ENCODE measurements at places on chromosomes 6 and 20.

DNA sequence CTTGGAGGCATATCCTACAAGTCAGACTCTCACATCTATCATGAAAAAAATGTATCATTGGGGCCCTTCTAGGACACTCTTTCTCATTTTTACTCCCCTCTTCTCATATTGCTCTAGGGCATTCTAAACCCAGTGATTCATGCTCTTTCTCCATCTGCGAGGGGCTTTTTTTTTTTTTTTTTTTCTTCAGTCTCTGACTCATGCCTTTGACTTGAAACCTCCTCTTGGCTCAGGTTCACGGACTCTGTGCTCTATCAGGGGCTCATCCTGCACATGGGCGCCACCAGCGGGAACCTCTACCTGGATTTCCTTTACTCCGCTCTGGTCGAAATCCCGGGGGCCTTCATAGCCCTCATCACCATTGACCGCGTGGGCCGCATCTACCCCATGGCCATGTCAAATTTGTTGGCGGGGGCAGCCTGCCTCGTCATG, 17.8 kb downstream of the SLC22A1 start:
- DNase-seq, result no peak

DNA sequence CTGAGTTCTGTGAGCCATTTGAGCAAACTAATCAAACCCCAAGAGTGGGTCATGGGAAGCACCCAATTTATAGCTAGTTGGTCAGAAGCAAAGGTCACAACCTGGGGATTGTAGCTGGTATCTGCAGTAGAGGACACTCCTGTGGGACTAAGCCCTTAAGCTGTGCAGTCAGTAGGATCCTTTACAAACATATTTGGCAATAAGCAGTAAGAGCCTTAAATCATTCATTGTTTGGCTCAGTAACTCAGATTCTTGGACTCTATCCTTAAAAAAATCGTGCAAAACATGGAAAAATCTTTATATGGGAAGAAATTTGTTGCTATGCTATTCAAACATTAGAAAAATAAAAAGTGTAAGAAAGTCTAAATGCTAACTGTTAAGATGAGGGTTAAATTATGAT, 29.9 kb downstream of the FRK start:
- no peak for DNase-seq

DNA sequence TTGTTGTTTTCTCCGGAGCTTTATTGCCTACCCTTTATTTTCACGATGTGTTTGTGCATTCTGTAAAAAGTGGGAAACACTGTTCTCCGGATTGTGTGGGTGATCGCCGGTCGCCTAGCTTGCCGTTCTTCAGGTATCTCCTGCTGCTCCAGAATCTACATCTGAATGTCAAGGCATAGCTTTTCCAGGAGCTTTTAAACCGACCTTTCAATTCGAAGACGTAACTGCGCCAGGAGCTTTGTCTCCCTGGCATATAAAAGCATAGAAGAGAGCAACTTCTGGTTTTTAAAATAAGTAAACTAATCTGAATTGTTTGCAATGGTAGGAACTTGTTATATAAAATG, 96.0 kb downstream of the HFE start:
- DNase-seq, result no peak

GRCh38 chr6:166463359-166464067, 80.8 kb upstream of the MPC1 start:
- DNase-seq, result no peak

GRCh38 chr6:105815661-105816555, 270.2 kb upstream of the PRDM1 start:
- DNase-seq, result no peak

DNA sequence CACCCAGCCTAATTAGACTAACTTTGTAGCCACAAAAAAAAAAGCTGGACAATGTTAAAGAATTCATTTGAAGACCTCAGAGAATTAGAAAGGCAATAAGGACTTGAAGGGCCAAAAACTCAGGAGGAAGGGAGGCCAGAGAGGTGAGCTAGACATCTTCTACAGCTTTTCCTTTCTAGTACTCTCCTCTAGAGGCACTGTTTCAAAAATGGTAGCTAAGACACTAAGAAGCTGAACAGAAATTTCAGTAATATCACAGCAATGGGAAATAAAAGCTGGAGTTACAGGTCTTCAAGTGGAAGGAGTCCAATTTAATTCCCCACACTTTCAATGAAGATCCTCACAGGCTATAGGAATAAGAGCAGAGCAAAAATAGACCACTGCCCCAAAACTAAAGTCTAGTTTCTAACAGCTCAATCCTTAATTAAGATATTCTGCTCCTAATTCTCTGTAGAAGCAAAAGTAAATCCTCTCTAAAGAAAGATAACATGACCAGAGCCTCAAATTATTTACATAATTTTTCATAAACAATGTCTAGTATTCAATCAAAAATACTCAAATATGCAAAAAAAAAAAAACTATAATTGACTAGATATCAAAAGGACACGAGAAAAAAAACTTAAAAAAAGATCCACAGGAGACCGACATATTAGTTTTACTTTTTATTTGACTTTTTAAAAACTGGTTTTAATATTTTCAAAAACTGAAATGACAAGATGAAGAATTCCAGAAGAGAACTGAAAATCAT, 63.7 kb downstream of the RNGTT start:
- DNase-seq, result no peak

- no peak for DNase-seq
Measured at GRCh38 chr20:41650231-41650948, 32.2 kb upstream of the CHD6 start.

DNA sequence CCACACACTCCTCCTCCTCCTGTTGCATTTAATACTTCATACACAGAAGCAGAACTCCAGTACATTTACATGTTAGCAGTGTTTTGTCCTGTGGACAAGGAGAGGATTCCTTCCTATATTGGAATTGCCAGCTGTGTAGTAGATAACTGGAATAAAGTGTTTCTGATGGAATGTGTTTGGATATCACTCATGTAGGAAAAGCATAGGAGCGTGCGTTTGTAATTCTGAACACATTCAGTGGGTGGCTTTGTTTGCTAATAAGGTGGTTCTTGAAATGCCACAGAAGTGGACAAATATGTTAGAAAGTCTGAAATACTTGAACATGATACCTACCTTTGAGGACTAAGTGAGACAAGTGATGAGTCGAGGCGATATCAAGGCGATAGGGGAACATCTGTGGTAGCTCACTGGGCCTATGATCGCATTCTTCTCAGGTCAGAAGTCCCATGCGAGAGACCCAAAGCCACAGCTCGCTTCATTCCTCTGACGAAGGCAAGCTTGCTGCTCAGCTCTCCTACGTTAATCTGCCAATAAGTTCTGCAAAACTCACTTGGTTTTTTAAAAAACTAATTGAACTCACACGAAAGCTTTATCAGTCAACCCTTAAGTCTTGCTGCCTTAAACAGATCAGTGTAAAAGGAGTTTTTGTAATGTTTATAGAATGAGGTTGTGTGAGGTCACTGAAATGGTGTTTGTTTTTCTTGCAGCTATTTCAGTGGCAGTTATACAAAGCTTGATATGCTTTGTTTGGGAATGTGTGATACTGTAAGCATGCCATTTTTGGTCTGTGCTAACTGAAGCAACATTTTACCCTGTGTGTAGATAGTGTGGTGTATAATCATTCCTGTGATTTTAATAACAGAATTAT, 159.9 kb downstream of the SOX4 start:
- no peak for DNase-seq

GRCh38 chr6:169289257-169289618, 35.6 kb upstream of the THBS2 start:
- no peak for DNase-seq

- DNase-seq, result no peak
Measured at GRCh38 chr6:106800379-106800778, 171.0 kb downstream of the QRSL1 start.

Data from thymus (tissue), 14 donors.